Gastrocnemius medialis (tissue), 4 donors: ENCODE measurements at places on chromosomes 4 and X. TPM values are rescaled to one million over a fixed set of nuclear protein-coding genes. Genes with fewer than 3 reads are reported as not detected.

DNA sequence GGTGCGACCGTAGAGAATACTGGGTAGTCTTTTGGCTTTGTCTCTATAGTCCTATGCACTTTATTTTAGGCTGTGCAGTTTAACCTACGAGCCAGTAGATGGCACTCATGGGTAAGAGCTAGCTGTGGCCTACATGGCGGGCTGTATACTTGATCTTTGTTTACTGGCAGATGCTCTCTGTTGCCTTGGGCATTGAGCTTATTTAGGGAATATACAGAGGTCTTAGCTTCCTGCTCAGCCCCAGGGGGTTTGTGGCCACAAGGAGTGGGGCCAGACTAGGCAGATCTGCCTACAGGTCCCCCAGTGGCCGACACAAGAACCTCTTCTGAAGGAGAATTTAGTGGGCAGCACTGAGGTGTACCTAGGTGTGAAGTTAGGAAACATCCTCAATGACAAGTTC, 227.6 kb upstream of the HDX start:
- H3K4me1 ChIP-seq = no peaks in the 10 kb centered on the region
- DNase-seq = no peak
- no peak overlapping the region for H3K27ac ChIP-seq
- no peak overlapping the region for H3K4me3 ChIP-seq

GRCh38 chr4:96052827-96053226, 212.9 kb downstream of the PDHA2 start:
- no peak overlapping the region for H3K27ac ChIP-seq
- no peak overlapping the region for H3K4me3 ChIP-seq
- no peaks in the 10 kb centered on the region for H3K36me3 ChIP-seq
- H3K27me3 ChIP-seq = no peaks in the 10 kb centered on the region

DNA sequence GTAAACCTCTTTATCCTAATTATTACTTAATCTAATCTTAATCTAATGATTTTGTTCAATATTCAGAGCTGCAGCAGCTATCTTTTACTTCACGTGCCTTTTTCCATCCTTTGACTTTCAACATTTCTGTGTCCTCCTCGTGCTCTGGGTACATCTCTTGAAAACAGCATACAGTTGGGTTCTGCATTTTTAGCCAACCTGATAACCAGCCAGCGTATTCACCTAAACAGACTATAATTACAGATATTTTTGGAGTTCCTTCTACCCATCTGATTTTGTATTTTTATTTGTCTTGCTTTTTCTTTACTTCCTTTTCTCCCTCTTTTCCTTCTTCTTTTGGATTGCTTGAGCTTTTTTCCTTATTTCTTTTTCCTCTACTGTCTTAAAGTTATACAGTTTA, 16.2 kb upstream of the JAKMIP1 start:
- DNase-seq = no peak
- no peak overlapping the region for H3K27ac ChIP-seq
- H3K4me3 ChIP-seq = no peak overlapping the region
- H3K36me3 ChIP-seq = no peaks in the 10 kb centered on the region

GRCh38 chr4:86333236-86333635, 26.6 kb downstream of the MAPK10 start:
- H3K4me1 ChIP-seq = no peaks in the 10 kb centered on the region
- H3K36me3 ChIP-seq = no peaks in the 10 kb centered on the region
- H3K27ac ChIP-seq = no peak overlapping the region
- no peaks in the 10 kb centered on the region for H3K27me3 ChIP-seq
- H3K4me3 ChIP-seq = no peak overlapping the region

GRCh38 chr4:158624889-158625478, 46.7 kb downstream of the C4orf46 start:
- peak overlapping the region; percentile 5 for H3K4me3 ChIP-seq
- H3K27ac ChIP-seq = peak overlapping the region; percentile 82
- H3K27me3 ChIP-seq = no peaks in the 10 kb centered on the region
- no peaks in the 10 kb centered on the region for H3K36me3 ChIP-seq
- no peak for DNase-seq

DNA sequence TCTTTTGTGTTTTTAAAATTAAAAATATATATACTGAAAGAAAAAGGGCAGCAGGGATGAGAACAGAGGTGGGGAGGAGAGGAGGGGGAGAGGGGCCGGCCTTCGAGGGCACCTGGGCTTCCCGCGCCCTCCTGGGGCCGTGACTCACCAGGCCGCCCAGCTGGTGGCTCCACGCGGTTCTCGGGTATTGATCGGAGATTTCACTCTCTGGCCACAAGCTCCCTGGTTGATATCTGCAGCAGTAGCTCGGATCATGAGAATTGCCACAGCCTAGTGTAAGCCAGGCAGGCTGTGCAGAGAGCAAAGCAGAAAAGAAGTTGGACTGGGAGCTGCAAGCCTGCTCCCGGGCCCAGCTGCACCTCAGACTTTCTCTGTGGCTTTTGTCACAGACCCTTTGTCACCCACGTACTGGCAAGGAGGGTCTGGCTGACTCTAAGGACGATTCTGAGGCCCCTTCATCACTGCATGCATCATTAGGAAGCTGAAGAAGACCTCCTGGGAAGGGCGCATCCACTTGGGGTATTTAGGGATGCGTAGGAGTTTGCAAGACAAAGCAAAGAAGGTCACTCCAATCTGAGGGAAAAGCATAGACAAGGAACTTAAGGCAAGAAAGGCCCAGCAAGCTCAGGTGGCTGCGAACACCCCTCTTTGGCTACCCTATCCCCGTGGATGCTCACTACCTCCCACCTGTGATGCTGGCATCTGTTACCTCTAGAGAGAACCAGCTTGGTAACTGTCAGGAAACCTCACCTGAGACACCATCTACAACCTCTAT, 71.7 kb downstream of the CPZ start:
- no peaks in the 10 kb centered on the region for H3K4me1 ChIP-seq
- H3K27me3 ChIP-seq = no peaks in the 10 kb centered on the region
- H3K4me3 ChIP-seq = no peak overlapping the region
- no peaks in the 10 kb centered on the region for H3K36me3 ChIP-seq

DNA sequence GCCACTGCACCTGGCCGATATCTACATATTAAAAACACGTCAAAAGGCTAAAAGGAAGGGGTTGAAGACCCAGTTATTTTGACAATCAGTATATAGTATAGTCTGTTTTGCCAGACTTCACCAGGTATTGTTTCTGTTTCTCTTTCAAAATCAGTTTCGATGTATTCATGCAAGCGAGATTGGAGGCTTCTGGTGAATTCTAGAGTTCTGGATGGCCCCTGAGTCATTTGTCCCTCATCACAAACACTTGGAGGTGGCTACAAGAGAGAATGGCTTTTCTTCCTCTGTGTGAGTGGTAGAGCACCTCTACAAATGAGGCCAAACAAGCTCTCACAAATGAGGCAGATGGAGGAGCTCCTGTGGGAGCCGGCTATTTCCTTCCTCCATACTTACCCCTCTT, 68.6 kb upstream of the ADGRG2 start:
- H3K36me3 ChIP-seq = no peaks in the 10 kb centered on the region
- H3K27ac ChIP-seq = no peak overlapping the region
- H3K27me3 ChIP-seq = no peaks in the 10 kb centered on the region
- H3K4me3 ChIP-seq = no peak overlapping the region
- DNase-seq = no peak
- H3K4me1 ChIP-seq = no peaks in the 10 kb centered on the region

Gene DMRTC1
- total RNA-seq = not detected

Gene PAGE2B
- not detected for total RNA-seq

DNA sequence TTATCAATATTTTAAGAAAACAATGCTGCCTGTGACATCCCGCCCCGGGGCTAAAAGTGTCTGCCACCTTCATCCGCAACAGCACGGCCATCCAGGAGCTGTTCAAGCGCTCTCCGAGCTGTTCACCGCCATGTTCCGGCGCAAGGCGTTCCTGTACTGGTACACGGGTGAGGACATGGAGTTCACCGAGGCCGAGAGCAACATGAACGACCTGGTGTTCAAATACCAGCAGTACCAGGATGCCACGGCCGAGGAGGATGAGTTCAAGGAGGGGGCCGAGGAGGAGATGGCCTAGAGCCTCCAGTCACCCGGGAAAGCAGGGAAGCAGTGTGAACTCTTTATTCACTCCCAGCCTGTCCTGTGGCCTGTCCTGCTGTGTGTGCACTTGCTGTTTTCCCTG, 12.1 kb upstream of the KLHL13 start:
- no peak for DNase-seq
- H3K4me3 ChIP-seq = no peak overlapping the region
- H3K36me3 ChIP-seq = no peaks in the 10 kb centered on the region
- H3K27me3 ChIP-seq = no peaks in the 10 kb centered on the region
- H3K27ac ChIP-seq = no peak overlapping the region
- no peaks in the 10 kb centered on the region for H3K4me1 ChIP-seq
